ENCODE measurements at places on chromosomes 7 and 10. TPM values are rescaled to one million over a fixed set of nuclear protein-coding genes. Genes with fewer than 3 reads are reported as not detected.

DNA sequence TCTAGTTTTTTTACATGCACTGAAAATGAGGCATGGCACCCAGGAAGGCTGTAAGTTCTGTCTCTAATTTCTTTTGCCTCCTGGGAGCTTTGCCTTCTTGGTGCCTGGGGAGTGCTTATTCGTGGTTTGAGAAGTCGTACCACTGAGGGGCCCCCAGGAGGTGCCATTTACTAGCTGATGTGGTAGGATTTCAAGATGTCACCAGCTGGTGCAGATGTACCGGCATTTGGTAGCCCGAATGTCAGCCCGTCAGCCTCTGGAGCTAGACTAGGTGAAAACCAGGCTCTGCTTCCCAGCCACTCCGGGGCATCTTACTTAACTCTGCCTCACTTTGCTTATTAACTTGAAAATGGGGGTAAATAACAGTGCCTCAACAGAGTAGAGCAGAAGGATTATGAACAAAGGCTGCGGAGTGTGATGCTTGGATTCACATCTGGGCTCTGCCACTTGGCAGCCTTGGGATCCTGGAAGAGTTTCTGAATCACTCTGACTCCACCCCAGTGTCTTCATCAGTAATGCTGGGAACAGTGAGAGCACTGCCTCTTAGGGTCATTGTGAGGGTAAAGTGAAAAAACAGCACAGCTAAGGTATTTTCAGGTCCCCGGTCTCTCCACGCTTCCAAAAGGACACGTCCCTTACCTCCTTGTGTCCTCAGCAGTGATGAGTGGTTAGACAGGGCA, 31.4 kb upstream of the BTBD16 start:
- DNase-seq: no peak
- no peak overlapping the region for H3K4me3 ChIP-seq
- H3K36me3 ChIP-seq: peaks cover 90% of the 10 kb centered on the region
- H3K27me3 ChIP-seq: no peaks in the 10 kb centered on the region
- H3K4me1 ChIP-seq: no peaks in the 10 kb centered on the region

GRCh38 chr7:67608806-67609205, 612.2 kb downstream of the TYW1 start:
- no peak for DNase-seq
- no peak overlapping the region for H3K27ac ChIP-seq
- no peak overlapping the region for H3K4me3 ChIP-seq
- no peaks in the 10 kb centered on the region for H3K36me3 ChIP-seq
- H3K4me1 ChIP-seq: no peaks in the 10 kb centered on the region

GRCh38 chr7:54839575-54840213, 80.7 kb upstream of the SEC61G start:
- H3K27ac ChIP-seq: no peak overlapping the region
- H3K4me3 ChIP-seq: no peak overlapping the region
- H3K27me3 ChIP-seq: no peaks in the 10 kb centered on the region

GRCh38 chr7:150735596-150736358, 1.4 kb upstream of the GIMAP5 start:
- DNase-seq: no peak
- H3K4me1 ChIP-seq: peaks cover 8% of the 10 kb centered on the region
- H3K4me3 ChIP-seq: no peak overlapping the region
- H3K36me3 ChIP-seq: peaks cover 3% of the 10 kb centered on the region
- no peak overlapping the region for H3K27ac ChIP-seq

The NUTM2E gene
- total RNA-seq: not detected

The LARP4B gene
- total RNA-seq: 114 TPM

The CYP3A4 gene
- not detected for total RNA-seq

Measured in lower lobe of right lung (tissue), 2 donors.